Immature natural killer cell (primary cell): ENCODE measurements at places on chromosomes 7 and 10. TPM values are rescaled to one million over a fixed set of nuclear protein-coding genes. Genes with fewer than 3 reads are reported as not detected.

AEBP1 gene
- polyA plus RNA-seq = not detected

PPP1R17 gene
- polyA plus RNA-seq = not detected

CELF2 gene
- polyA plus RNA-seq = 95.4 TPM

UCN3 gene
- not detected for polyA plus RNA-seq

C10orf90 gene
- not detected for polyA plus RNA-seq

TASOR2 gene
- 0.27 TPM for polyA plus RNA-seq

SRRM3 gene
- not detected for polyA plus RNA-seq

SHTN1 gene
- 0.28 TPM for polyA plus RNA-seq

TRIM73 gene
- 3.6 TPM for polyA plus RNA-seq

ZNF138 gene
- 6.3 TPM for polyA plus RNA-seq

SLC26A5 gene
- polyA plus RNA-seq = not detected

BAIAP2L1 gene
- 0.24 TPM for polyA plus RNA-seq

ANKRD1 gene
- not detected for polyA plus RNA-seq

MBL2 gene
- polyA plus RNA-seq = not detected

GBX1 gene
- polyA plus RNA-seq = not detected

CNPY1 gene
- not detected for polyA plus RNA-seq

OIT3 gene
- polyA plus RNA-seq = not detected

CC2D2B gene
- 0.17 TPM for polyA plus RNA-seq

ITGB1 gene
- polyA plus RNA-seq = 276 TPM

GDF2 gene
- polyA plus RNA-seq = not detected

TDRD1 gene
- not detected for polyA plus RNA-seq

C10orf95 gene
- polyA plus RNA-seq = 0.32 TPM

GRID2IP gene
- not detected for polyA plus RNA-seq

GARIN1A gene
- polyA plus RNA-seq = not detected

UFSP1 gene
- polyA plus RNA-seq = 1.1 TPM

MYO3A gene
- not detected for polyA plus RNA-seq

CYP3A5 gene
- not detected for polyA plus RNA-seq

SMKR1 gene
- 25.8 TPM for polyA plus RNA-seq

CHAT gene
- not detected for polyA plus RNA-seq

SFTPA1 gene
- polyA plus RNA-seq = not detected

IFT22 gene
- polyA plus RNA-seq = 6.0 TPM

TMEM273 gene
- polyA plus RNA-seq = 23.4 TPM

CFAP70 gene
- polyA plus RNA-seq = not detected

C7orf33 gene
- not detected for polyA plus RNA-seq
